ENCODE measurements at places on chromosomes 5 and 9. TPM values are rescaled to one million over a fixed set of nuclear protein-coding genes. Genes with fewer than 3 reads are reported as not detected.

C9 gene
- 0.05 TPM for total RNA-seq

SLC34A1 gene
- 0.14 TPM for total RNA-seq

ADRA1B gene
- 0.63 TPM for total RNA-seq

DNA sequence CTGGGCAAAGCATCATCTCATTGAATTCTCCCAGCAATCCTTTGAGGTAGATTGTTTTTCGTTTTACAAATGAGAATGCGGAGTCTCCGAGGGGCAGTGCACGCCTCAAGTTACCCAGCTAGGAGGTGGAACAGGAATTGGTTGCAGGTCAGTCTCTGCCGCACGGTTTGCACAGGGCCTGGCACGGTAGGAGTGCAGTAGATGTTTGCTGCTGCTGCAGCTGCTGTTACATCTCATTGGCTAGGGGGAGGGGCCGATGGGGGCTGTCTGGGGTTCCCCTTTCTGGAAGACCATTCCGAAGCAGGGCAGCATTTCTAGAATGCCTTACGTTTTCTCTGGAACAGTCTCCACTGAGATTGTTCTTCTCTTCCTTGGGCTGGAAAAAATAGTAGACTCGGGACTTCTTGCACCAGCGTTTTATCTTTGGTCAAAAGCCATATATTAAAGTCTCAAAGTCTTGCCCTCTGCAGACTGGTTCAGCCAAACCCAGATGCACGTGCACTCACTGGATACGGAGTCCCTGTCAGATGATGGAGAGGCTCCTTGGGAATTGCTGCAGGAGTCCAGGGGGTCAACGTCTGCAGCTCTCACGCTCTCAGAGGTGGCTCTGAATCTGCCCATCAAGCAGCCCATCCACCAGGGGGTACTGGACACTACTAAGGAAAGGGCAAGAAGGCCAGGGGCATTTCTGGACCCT, 1.2 kb downstream of the USP20 start:
- no peak for ATAC-seq

DNA sequence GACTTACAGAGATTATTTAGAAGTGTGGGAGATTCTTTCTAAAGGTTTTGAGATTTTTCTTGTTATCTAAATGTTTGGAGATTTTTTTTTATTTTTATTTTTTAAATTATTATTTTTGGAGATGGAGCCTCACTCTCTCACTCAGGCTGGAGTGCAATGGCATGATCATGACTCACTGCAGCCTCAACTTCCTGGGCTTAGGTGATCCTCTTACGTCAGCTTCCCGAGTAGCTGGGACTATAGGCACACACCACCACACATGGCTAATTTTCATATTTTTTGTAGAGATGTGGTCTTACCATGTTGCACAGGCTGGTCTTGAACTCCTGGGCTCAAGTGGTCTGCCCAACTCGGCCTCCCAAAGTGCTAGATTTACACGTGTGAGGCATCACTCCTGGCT, 694.5 kb downstream of the TLE1 start:
- ATAC-seq, result no peak

- no peak for ATAC-seq
Measured at GRCh38 chr9:69078581-69078980, 43.0 kb downstream of the FXN start.

- no peak for ATAC-seq
Measured at GRCh38 chr9:132862533-132862932, 15.6 kb downstream of the AK8 start.

Measured in motor neuron (in vitro differentiated cells).